ENCODE measurements at places on chromosomes 3 and 15.

GRCh38 chr15:70611286-70611685, 152.1 kb downstream of the UACA start:
- DNase-seq, result no peak

DNA sequence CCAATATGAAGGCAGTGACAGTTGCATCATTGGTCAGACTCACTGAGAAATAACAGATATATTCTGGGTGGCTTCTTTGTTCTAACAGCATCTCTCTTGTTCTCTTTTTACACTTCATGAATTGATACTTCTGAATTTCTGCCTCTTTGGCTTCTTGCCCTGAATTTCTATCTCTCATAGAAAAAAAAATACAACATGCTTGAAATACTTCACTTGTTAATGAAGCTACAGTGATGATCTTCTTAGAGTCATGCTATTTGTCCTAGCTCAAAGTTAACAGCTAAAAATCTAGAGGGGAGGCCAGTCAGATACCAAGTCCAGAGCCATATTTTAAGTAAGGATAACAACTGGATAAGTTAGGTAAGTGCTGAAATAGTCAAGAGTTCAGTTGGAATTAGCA, 597.2 kb upstream of the AGTR1 start:
- DNase-seq, result no peak

- no peak for DNase-seq
Observed at GRCh38 chr3:58102390-58102750, 94.1 kb downstream of the FLNB start.

- no peak for DNase-seq
Observed at GRCh38 chr15:85756411-85757072, 38.2 kb downstream of the KLHL25 start.

DNA sequence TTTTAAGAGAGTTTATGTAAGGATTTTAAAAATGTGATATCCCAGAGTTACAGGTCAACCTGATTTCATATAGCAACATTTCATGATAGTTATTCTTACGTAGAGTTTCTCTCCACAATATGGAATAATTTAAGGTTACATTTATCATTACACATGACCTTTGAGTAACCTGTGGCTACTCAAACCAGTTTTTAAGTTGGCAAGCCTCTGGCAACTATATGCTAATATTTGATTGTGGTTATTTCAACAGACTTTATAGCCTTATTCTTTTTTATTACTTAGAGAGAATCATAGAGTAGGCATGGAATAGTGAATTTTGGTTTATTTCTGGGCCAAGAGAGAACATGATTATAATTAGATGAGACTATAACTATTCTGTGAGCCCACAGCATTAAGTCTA, 504.9 kb downstream of the NLGN1 start:
- DNase-seq, result no peak

- peak; percentile 88 for DNase-seq
Observed at GRCh38 chr15:47717036-47717612, at the start of gene SEMA6D. SEMA6D (plus strand) TSS chr15:47717505; CDS start chr15:47759799, 42,294 bp downstream.

DNA sequence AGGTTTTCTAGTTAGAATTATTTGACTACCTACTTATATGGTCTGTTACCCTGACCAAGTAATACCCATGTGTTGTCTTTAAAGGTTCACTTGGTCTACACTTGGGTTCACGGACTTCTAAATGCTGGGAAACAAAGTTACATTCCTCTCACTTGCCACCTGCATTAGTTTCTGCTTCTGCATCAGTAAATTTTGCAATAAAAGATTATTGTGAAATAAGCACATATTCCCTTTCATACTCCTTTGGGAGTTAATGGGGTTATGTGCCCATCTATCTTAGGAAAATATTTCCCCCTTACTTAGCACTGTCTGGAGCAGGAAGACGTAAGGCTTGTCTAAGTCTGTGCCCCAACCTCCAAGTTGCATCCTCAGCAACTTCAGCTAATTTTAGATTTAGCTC, 160.7 kb downstream of the FRMD5 start:
- no peak for DNase-seq

DNA sequence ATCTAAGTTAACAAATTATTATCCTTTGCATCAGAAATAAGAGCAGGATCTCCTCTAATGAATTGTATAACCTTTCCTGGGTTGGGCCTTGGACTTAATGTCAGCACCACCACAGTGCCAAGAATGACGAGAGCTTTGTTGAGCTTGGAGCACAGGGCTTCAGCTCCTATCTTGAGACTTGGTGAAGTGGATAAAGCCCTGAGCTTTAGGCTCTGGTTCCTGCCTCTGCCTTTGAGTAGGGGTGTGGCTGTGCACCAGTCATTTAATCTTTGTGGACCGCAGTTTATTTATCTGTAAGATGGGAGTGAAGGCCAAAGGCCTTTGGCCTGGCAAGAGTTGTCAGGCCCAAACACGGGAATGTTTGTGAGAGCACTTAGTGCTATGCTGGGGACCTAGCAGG, 162.2 kb downstream of the VGLL4 start:
- DNase-seq, result no peak

GRCh38 chr3:11814663-11815062, 32.0 kb downstream of the TAMM41 start:
- DNase-seq, result no peak

- DNase-seq, result peak; percentile 50
Observed at GRCh38 chr3:58237941-58238681, 519 bp downstream of the ABHD6 start.

DNA sequence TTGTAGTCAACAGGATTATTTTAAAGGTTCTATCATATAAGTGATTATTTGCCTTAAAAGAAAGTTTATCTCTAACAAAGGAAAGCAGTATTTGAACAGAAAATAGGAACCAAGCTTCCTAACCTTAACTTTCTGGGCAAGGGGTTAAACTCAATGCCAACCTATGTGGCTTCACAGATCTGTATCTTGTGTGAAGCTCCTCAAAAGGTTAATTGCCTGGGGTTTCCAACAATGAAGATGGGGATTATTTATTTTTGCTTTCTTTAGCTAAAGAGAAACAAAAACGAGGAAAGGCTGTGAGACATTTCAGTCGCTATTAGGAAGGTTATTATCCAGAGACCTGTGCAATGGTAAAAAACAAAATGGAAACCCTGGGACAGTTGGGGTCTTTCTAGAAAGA, 1.1 kb upstream of the WDR82 start:
- DNase-seq, result no peak

- DNase-seq, result peak; percentile 64
Observed at GRCh38 chr3:56620371-56620770, 62.7 kb downstream of the TASOR start.

DNA sequence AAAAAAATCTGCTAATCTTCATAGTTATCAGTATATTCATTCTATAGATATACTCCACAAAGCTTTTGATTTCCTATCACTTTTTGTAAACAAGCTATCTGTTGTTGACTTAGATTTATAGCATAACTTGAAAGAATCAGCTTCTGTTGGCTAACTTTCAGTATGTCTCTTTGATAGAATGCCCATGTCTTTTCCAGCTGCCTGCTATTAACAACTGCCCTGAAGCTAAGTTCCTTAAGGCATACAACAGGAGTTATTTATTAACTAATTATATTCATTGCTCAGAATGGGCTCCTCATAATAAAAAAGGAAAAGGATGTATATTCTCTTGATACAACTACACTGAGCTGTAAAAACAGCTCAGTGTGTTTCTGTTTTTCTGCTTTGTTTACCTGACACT, 293.9 kb downstream of the TUSC7 start:
- DNase-seq, result no peak

DNA sequence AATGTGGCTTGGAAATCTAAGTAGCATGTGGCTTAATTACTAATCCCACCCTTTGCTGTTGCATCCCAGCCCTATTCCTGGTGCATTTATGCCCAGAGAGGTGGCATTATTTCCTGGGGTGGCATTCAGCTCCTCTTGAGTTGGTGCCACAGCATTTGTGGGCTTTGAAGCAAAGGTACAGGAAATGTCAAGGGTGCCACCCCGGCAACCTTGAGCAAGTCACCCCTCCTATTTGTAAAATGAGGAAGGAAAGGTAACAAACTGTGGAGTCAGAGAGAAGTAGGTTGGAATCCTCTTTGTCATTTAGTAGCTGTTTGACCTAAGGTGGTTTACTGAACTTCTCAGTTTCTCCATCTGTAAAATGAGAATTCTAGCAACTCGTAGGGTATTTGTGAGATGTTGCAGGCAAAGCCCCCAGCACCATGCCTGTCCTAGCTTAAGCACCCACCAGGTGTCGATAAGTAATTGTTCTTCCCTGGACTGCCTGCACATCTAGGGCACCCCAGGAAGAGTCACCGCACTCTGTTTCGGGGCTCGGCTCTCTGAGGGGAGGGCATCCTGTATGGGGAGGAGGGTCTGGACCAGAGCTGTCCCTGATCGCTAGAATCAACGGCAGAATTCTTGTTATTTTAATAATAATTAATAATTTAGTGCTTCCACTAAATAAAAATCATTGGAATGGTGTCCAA, 17.1 kb downstream of the ISG20 start:
- no peak for DNase-seq

DNA sequence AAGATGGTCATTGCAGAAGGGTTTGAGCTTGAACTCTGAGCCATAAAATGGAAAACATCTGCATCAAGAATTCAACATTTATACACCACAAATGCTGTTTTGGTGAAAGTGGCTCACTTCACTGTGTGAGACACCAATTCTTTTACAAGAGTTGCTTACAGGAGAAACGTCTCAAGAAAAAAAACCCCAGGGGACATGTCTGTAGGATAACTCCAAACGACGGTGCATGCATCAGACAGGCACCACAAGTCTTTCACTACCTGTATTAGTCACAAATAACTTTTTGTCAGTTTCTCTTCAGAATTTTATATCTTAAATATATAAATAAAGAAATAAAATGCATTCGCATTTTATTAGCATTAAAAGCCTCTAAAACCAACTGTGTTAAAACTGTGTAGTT, 164.3 kb downstream of the EFHB start:
- no peak for DNase-seq

- no peak for DNase-seq
Observed at GRCh38 chr3:35968043-35968622, 328.8 kb downstream of the ARPP21 start.

- no peak for DNase-seq
Observed at GRCh38 chr15:64869501-64869900, 27.8 kb downstream of the PLEKHO2 start.

- no peak for DNase-seq
Observed at GRCh38 chr15:26191193-26191592, 328.1 kb upstream of the ATP10A start.

DNA sequence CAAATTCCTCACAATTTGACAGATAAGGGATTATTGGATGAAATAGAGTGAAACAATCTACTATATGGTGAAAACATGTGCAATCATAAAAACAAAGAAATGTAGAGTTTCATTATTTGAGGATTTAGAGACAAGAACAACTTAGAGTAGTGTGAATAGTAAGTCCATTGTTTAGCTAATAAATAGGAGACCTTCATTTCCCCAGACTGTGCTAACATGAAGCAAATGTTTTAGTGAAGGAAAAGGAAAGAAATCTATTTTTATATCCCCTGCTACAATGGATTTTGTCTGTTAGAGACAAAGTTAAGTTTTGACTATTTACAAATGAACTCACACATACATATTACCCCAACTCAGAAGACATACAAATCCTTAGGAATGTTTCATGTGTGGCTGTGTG, 77.8 kb downstream of the EFL1 start:
- no peak for DNase-seq

DNA sequence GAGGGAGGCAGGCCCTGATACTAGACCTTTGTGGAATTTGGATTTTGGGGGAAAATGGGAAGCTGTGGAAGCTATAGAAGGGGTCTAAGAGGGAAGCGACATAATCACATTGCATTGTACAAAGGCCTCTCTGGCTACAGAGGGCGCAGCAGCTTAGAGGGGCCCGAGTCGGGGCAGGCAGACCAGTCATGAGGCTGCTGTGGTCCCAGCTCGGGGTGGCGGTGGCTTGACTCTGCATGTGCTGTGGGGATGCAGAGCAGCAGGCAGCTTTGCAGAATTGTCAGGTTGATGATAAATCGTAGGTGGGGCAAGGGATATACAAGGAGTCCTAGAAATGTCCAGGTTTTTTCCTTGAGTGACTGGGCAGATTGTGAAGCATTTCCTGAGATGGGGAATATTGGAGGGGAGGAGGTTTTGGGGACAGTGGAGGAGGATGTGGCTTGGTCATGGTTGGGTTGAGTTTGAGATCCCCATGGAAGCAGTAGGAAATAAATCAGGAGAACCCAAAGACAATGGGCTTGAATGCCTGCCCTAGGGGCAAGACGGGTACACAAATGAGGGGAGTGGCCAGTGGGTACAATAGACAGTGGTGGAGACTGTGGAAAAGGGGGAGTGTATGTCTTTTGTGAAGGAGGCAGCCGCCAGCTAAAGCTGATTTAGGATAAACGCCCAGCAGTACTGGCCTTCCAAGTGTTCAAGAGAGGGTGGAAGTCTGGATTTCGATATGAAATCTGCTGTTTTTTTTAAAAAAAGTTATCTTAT, 94.1 kb downstream of the HMG20A start:
- no peak for DNase-seq

DNA sequence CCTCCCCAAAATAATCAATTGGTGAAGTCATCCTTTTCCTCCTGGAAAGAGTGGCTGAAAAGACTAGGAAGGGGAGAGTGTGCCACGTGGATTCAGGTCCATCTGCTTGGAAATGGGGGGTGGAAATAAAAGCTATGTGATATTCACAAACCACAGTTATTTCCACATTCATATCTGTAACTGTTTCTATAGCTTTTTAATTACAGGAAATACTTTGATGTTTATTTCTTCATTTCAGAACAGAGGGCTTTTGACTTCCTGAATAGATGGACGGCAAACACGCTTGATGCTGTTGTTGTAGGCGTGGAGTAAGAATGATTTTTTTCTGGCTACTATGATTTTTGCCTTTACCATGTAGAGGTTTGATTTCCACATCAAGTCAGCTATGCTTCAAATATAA, 10.1 kb downstream of the AADACL2 start:
- no peak for DNase-seq

- no peak for DNase-seq
Observed at GRCh38 chr3:71074423-71074822, 509.1 kb downstream of the FOXP1 start.

GRCh38 chr3:81214631-81215030, 546.8 kb downstream of the GBE1 start:
- DNase-seq, result peak; percentile 11

GRCh38 chr3:183745300-183746098, 47.9 kb downstream of the YEATS2 start:
- DNase-seq, result no peak

DNA sequence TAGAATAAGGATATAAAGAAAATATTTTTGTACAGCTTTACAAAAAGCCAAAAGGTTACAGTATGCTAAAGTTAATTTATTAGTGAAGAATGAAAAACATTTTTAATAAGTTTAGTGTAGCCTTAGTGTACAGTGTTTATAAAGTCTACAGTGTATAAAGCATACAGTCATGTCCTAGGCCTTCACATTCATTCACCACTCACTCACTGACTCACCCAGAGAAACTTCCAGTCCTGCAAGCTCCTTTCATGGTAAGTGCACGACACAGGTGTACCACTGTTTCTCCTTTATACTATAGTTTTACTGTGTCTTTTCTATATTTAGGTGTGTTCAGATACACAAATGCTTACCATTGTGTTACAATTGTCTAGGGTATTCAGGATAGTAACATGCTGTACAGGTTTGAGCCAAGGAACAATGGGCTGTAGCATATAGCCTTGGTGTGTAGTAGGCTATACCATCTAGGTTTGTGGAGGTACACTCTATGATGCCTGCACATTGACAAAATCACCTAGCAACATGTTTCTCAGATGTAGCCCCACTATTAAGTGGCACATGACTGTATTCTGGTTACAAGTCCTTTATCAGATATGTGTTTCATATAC, 197.1 kb upstream of the KBTBD8 start:
- DNase-seq, result peak; percentile 63

- DNase-seq, result peak; percentile 92
Observed at GRCh38 chr15:73897441-73898261, 24.3 kb downstream of the TBC1D21 start.
